ENCODE measurements at places on chromosomes 12 and 14.

- DNase-seq: peak; percentile 50
Measured at GRCh38 chr14:75711105-75711795, 50.2 kb downstream of the TTLL5 start.

DNA sequence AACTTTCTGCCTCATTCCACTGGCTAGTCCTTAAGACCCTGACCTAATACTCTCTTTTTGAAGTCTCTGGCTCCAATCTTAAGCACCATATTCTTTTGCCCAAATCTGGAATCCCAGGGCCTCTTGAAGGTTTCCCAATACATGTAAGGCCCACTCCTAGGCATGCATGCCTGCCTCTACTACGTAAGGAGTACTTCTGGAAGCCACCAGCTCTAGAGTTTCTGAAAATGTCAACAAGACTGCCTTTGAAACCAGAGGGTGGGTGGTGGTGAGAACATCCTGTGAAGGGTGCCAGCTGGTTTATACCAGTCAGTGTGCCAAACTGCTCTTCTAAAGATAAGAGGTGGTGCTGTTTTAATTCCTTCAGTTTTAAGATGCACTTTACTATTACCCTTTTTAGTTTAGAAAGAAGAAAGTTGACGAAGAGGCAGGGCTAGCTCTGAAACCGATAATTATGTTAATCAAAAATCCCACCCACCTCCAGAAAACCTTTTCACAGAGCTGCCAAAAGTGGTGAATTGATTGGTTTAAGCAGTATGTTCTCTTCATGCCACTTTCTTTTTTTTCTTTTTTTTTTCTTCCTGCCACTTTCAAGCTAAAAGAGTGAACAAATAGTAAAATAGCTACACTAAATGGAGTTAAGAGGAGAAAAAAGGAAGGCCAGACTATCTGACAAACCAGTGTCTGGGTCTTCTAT is 8.7 kb upstream of the WDR89 start:
- DNase-seq: no peak

DNA sequence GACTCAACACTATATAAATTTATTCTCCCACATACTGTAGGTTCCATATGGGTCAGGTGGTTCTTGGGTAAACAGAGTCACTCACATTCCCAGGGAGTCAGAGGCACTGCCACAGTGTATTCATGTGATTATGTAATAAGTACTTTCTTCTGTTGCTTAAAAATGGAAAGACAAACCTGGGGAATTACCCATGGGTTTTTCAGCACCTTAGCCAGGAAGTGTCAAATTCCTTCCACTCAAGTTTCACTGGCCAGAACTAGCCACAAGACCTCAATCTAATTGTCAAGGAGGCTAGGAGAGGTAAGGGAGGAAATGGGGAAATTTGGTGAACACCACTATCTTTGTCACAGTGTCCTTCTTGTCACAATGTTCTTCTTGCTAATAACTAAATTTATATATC is 333.2 kb upstream of the MDGA2 start:
- no peak for DNase-seq

DNA sequence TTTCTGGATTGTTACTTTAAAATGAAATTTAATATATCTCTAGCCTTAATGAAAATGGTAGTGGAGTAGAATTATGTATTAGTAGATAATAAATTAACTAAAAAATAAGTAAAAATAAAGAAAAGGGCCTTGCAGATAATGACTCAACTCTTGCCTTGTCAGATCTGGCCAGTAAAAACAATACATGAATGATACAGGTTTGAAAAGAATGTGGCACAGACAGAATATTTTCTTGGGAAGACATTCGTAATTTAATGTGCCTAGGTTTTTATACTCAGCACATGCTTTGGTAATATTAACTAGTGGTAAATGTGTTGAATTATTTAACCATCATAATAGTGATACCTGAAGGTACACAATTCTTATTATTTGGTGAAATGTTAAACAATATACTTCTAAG is 28.3 kb downstream of the ATF7IP start:
- no peak for DNase-seq

GRCh38 chr12:75970310-75970709 is 61.3 kb downstream of the PHLDA1 start:
- no peak for DNase-seq

DNA sequence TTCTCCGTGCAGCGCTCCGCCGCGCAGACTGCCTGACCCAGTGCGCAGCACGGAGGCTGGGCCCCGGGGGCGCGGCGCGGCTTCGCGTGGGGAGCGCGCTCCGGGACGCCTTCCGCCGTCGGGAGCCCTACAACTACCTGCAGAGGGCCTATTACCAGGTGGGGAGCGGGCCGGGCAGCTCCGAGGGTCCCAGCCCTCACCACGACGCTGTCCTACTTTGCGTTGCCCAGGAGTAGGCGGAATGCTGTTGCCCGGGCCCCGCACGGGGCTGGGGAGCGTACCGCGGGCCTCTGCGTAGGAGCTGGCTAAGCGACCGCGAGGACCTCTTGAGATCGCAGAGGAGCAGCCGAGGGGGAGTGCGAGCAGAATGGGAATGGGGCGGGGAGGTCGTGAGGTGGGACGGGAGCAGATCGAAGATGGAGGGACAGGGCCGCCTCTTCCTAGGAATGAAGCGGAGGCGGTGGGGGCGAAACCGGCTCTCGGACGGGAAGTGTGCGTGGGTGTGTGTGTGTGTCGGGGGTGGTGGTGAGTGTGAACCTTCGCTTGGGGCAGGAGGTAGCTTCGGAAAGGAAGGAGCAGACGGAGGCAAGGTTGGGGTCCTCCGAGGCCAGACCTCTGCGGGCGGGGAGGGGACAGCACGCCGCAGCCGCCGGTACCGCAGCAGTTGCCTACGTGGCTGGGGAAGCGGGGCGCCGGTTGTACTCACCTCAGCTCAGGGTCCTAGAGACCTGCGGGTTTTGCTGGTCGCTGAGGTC is 751 bp downstream of the P3H3 start:
- DNase-seq: peak; percentile 79

- DNase-seq: no peak
Measured at GRCh38 chr12:69062621-69063237, 129.8 kb upstream of the CPM start.

- DNase-seq: no peak
Measured at GRCh38 chr14:59846595-59846994, 24.0 kb downstream of the RTN1 start.

DNA sequence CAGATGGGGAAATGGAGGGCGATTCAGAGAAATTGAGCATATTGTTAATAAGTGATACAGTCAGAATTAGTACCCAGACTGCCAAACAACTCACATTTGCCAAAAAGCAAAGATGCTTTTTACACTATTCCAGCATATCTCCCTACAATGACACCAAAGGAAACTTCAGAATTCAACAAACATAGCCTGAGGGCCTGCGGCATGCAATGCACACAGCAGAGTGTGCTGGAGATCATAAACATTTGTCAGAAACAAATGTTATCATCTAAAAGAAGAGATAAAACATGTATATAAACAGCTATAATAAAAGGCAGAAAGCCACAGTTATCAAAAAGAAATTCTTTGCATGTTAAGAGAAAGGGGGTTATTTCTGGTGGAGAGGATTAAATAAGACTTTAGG is 20.1 kb upstream of the GARIN6 start:
- no peak for DNase-seq

DNA sequence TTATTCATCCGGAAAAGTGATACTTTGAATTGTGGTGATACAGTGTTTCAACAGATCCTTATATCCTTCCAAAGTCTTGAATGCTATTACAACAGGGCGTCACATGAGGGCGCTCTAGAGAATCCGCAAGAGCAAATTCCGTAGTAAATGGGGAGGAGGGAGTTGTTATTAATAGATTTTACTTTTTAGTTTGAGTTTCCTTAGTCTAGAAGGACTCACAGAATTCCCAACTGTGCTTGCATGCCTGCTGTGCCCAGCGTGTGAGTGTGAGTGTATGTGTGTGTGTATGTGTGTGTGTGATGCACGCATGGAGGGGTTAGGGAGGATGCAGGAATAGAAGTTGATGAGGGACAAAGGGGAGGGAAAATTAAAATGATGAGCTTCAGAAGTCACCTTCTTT is 375.3 kb downstream of the C12orf75 start:
- peak; percentile 52 for DNase-seq

- DNase-seq: peak; percentile 7
Measured at GRCh38 chr14:105549481-105549880, 23.1 kb downstream of the TMEM121 start.

- DNase-seq: no peak
Measured at GRCh38 chr14:101082436-101083384, 179.2 kb upstream of the RTL1 start.

- no peak for DNase-seq
Measured at GRCh38 chr12:111155521-111155920, 213.4 kb downstream of the PHETA1 start.

- DNase-seq: no peak
Measured at GRCh38 chr12:22932431-22932830, 307.5 kb downstream of the ETNK1 start.

Data from iPS-NIHi11 (cell line).